Activated CD4-positive, alpha-beta T cell treated with anti-CD3 and anti-CD28 coated beads for 1 hour (primary cell): ENCODE measurements at places on chromosomes 2 and 18.

- DNase-seq: no peak
Observed at GRCh38 chr2:120783969-120784372, 48.3 kb downstream of the GLI2 start.

- no peak for DNase-seq
Observed at GRCh38 chr2:20419007-20419576, 27.8 kb upstream of the RHOB start.

- DNase-seq: no peak
Observed at GRCh38 chr18:37584952-37585695, 19.5 kb upstream of the CELF4 start.

DNA sequence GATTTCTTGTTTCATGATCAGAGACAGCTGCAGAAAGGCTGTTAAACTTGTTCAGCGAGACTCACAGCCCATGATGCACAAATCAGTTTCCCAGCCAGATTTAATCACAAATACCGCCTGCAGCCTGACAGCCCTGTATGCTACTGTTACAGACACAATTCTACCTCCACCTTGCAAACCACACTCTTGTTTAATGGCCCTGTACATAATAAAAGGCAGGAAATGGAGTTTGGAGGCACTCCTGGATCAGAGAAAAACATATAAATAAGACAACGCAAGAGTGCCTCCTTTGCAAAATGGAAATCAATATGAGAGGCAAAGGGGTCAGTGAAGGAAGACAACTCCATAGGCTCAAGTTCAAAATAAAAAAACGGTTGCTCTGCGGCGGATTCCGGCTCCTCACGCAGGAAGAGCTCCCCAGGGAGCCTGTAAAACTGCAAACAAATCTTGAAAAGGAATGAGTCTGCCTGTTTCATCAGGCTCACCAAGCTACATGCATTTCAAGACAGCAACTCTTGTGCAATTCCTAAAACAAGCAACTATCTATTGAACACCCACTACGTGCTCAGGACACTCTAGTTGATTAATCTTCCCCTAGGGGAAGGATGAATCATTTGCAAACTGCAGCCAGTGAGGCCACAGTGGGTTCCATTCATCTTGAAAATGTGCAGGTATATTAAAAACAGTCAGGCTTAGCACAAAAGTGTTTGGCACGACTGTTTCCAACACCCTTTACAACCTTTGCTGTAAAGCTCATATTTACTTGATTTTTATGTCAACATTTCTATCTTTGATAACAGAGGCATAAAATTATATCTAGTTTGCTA is 37.5 kb downstream of the TBC1D8 start:
- DNase-seq: no peak

DNA sequence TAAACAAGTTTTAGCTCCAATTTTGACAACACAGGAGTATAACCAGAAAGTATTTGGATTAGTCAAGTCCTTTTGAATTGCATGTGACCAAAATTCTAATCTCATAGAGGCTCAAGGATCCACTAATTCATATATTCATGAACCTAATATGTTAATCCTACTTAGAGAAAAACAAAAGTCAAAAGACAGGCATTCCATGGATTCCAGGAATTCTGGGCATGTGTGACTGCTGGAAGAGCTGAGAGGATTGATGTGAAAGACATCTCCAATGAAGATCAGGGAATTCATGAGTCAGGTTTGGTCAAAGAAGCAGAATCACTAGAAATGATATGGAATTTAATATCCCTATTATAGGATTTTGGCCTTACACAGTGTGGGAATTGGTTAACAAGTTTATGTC is 1494.6 kb upstream of the DDX18 start:
- DNase-seq: no peak

DNA sequence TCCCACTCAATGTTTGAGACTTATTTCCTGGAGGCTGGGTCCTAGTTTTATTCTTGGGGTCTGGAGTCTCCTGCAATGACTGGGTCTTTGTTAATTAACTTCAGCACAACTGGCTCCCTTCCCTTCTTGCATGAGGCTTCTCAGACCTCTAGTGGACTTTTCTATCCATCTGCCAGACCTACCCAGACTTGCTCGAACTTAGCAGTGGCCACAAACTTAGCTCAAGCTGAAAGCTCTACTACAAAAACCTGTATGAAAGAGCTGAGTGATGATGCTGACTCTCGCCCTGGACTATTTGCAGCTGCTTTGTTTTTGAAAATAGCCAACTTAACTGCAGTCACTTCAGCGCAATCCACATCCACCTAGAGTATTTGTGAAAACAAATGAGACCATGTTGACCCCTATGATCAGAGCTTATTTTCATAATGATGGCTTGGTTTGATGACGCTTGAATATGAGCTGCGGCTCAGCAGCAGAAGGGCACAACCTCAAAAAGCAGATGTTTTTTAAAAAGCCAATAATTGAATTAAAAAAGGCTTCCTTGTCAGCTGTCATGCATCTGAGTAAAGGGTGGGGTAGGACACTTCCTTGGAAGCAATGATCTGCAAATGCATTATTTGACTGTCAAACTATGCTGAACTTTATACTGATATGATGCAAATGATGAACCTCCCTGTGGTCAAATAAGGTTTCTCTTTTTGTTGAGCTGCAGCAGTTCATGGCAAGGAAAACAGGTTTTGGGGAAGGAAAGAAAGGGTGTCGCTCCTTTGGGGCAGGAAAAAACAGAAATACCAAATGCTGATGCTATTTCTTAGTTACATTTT is 10.6 kb upstream of the ANXA4 start:
- DNase-seq: no peak

GRCh38 chr2:68318914-68319397 is 793 bp downstream of the CNRIP1 start:
- no peak for DNase-seq

GRCh38 chr2:19902216-19902740 is 495 bp upstream of the TTC32 start:
- DNase-seq: no peak

GRCh38 chr2:213740453-213740852 is 456.2 kb downstream of the SPAG16 start:
- no peak for DNase-seq

DNA sequence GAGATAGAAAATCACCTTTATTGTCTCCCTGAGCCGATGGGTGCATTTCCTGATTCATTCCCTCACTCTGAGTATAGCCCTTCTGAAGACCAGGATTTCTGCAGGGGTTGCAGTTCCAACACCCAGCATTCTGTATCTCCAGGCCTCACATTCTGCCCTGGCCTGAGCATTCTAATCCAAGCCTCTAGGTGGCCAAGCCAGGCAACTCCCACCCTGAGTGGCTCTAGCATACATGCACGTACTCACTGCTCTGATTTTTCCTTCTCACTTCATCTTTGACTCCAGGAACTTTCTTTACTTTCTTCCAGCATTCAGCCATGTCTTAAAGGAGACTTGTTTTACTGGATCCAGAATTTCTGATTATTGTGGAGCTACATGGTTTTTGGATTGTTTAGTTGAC is 100.7 kb upstream of the STK39 start:
- no peak for DNase-seq

DNA sequence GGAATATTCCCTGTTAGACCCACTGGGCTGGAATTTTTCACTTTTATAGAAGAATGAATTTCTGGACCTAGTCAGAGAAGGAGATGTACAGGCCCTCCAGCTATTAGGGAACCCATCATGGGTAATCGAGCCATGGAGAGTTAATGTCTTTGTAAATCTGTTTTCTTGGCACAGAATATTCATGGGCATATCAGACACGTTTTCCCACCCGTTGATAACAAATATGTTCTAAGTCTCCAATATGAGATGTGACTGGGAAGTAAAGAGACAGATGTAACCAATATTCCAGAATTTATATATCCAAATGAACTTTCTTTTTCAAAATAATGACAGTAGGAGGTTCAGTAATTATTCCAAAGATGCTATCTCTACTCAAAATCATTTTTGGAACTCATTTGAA is 38.7 kb downstream of the CCDC85A start:
- no peak for DNase-seq

DNA sequence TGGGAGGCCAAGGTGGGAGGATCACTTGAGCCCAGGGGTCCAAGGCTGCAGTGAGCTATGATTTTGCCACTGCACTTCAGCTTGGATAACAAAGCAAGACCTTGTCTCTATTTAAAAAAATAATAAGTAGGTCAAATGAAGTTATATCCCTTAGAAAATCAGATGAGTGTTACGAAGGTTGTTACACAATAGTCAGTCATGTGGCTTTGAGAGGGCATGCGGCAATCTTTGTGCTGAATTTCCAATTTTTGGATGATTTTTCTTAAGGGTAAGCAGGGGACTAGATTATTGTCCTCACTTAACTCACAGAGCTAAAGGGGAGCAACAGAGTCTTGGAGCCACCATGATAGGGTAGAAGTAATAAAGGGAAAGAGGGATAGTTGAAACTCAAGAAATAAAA is 71.8 kb downstream of the B3GNT2 start:
- DNase-seq: no peak

GRCh38 chr2:184004289-184004947 is 593.9 kb upstream of the ZNF804A start:
- no peak for DNase-seq

- DNase-seq: no peak
Observed at GRCh38 chr18:10659594-10659993, 133.8 kb downstream of the NAPG start.

DNA sequence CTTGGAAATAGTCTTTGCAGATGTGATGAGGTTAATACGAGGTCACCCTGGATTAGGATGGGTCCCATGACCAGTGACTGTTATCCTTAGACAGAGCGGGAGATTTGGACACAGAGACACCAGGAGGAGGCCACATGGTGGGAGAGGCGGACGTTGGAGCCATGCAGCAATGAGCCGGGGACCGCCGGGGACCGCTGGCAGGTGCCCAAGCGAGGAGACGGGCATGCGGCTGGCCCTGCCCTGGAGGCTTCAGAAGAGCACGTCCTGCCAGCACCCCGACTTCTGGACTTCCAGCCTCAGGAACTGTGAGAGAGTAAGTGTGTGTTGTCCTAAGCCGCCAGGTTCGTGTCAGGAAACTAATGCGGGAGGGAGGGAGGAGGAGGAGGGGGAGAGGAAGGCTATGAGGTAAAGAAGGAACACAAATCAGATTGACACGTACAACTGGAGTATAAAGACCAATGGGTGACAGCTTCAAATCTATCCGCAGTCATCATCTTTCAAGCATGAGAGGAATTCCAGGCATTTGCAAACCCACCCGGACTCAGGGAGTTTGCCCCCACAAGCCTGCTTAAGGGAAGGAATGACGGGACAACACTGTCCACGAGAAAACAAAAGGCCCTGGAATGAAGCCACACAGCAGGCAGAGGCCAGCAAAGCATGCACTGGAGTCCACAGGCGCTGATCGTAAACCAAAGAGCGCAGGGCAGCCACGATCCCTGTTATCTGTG is 11.6 kb upstream of the BOK start:
- no peak for DNase-seq

DNA sequence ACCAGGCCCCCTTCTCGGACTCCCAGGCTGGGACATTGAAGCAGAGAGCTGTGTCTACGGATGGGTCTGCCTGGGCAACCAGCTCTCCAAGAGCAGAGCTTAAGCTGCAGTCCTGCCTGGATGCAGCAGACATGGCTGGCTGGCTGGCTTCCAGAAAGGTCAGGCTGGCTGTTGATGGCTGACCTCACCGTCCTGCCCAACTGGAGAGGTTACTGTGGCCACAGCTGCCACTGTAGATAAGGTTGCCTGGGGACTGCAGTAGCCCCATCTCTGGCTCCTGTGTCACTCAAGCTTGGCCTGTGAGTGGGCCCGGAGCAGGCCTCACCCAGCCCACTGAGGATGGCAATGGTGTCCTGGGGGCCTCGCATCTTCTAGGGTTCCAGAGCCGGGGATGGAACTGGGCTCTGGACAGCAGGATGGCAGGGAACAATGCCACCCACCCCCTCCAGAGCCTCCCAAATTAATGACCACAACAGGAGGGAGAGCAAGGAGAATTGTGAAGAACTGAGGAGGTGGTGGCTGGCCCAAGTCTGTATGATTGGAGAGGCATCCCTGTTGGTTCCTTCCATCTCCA is 37.0 kb upstream of the FOSL2 start:
- DNase-seq: no peak

- no peak for DNase-seq
Observed at GRCh38 chr18:64183665-64184064, 34.8 kb upstream of the LINC00305 start.
